Effector memory CD4-positive, alpha-beta T cell (primary cell): ENCODE measurements at places on chromosomes 3 and 15.

DNA sequence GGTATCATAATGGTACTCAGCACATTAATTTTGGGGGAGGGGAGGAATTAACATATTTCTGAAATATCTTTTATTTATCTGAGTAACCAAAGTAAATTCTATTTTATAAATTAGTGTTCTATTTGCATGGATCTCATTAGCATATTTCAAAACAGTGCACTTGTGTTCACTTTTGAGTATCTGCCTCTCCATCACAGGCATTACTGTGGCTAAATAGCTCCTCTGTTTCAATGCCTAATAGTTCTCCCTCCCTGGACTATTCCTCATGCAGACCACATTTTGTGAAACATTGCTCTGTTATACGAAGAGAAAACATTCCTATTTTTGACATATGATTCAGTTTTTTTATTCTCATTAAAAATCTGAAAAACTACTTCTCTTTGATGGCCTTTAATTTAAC is 1127.8 kb downstream of the TUSC7 start:
- no peak for DNase-seq

GRCh38 chr3:126550488-126551051 is 8.2 kb downstream of the C3orf22 start:
- DNase-seq, result no peak

DNA sequence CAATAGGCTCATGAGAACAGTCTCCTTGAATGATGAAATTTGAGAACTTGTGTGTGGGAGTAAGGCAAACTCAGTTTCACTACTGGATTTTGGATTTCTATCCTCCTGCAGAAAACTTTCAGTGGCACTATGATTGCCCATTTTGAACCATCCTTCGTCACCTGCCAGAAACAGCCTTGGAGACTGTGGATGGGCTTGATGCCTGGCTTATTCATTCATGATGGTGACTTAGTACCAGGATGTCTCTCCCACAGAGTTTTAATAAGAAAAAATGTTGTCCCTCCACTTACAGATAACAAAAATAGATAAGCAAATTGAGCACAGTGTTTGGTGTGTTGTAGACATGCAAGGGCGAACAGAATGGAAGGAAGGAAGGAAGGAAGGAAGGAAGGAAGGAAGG is 53.5 kb upstream of the CPNE4 start:
- no peak for DNase-seq

GRCh38 chr3:152021951-152022461 is 148.6 kb downstream of the SUCNR1 start:
- no peak for DNase-seq

DNA sequence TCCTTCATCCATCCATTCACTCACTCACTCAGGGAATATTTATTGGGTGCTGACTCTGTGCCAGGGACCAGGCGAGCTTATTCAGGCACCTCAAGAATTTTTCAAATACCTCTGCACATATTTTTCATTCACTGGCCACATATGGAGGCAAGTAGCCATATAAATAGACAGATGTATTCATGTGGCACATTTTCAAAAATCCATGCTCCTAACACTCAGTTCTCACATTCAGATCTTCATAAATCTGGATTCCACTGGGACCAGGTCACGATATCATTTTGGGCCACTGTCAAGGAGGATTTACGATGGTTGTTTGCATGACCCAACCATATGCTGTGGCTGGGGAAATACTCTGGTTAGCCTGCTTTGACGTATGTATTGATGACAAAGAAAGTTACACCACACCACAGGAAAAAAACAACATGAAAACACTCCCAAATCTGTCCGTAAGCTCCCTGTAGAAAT is 241.8 kb upstream of the LRTM1 start:
- no peak for DNase-seq

DNA sequence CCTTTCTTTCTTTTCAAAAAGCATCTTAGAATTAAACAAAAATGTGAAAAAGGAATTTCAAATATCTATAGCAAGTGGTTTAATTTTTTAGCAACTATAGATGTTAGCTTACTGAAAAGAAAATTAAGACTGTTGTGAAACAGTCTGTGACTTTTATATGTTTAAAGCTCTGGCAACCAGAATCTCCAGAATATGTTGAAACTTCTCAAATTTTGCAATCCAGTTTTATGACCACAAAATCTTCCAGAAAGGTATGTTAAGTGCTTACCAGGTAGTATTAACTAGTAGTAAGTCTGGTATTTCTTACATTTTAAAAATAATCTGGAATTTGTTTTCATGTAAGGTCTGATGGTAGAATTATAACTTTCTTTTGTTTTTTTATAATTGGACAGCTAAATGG is 235.0 kb downstream of the SLC9A9 start:
- DNase-seq, result no peak

DNA sequence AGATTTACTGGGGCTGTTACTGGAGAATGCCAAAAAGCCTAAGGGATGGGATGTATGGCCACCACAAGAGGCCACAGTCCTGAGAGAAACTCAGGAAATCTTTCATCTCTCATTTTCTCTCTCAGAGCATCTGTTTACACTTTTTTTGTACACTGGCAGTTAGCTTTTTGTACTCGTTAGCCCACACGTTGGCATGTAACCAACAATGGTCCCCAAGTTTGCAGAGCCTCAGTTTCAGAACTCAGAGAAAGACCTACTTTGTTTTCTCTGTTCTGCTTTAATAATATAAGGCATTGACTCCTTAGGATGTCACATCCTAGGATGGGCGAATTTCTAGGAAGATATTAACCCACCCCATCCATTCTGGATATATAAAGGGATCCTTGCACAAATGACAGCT is 183.5 kb downstream of the SUCNR1 start:
- DNase-seq, result no peak

DNA sequence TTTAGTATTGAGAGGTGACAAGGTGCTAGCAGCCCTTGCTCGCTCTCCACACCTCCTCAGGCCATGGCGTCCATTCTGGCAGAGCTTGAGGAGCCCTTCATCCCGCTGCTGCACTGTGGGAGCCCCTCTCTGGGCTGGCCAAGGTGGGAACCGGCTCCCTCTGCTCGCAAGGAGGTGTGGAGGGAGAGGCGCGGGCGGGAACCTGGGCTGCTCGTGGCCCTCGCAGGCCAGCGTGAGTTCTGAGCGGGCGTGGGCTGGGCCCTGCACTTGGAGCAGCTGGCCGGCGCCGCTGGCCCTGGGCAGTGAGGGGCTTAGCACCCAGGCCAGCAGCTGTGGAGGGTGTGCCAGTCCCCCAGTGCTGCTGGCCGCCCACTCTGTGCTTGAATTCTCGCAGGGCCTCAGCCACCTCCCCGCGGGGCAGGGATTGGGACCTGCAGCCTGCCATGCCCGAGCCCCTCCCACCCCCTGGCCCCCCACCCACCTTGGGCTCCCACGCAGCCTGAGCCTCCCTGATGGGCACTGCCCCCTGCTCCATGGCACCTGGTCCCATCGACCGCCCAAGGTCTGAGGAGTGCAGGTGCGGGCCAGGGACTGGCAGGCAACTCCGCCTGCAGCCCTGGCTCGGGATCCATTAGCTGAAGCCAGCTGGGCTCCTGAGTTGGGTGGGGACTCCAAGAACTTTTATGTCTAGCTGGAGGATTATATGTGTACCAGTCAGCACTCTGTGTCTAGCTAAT is 785.2 kb downstream of the DIPK2A start:
- DNase-seq, result no peak

GRCh38 chr3:137767538-137768360 is 3.6 kb downstream of the SOX14 start:
- DNase-seq, result no peak

DNA sequence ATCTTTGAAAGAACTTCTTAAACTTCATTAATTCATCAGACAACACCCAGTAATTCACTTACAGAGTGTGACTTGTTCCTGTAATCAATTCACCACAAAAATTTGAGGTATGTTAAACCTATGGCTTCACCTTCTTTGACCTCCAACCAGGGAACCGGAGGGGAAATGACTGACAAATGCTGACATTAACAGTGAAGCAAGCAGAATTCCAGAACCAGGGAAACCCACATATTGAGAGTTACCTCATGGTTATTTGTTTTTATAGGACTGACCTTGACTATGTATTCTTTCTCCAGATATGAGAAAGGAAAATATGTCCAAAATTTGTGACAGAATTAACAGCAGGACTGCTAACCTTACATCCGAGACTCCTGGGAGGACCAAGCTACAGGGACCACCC is 2.7 kb downstream of the P3H2 start:
- DNase-seq, result no peak

GRCh38 chr3:188097791-188098190 is 56.2 kb upstream of the LPP start:
- DNase-seq, result no peak

DNA sequence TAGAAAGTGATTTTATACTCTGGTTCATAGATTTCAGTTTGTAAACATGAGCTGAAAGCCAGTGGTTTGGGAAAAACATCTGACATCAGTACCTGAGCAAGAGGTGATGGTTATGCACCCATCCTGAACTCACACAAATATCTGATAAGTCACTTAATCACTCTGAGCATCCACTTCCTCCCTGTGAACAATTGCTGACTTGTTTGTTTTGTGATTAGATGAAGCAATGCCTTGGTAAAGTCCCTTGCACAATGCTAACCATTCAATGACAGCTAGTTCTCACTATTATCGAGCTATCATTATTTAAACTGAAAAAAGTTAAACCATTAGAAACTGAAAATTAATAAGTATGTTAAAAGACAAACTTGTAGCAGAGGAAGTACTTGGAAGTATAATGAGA is 303.0 kb downstream of the PLOD2 start:
- DNase-seq, result no peak

- no peak for DNase-seq
Measured at GRCh38 chr3:45110509-45110833, 35.7 kb downstream of the CDCP1 start.

- no peak for DNase-seq
Measured at GRCh38 chr15:58631319-58631718, 118.2 kb downstream of the ADAM10 start.

DNA sequence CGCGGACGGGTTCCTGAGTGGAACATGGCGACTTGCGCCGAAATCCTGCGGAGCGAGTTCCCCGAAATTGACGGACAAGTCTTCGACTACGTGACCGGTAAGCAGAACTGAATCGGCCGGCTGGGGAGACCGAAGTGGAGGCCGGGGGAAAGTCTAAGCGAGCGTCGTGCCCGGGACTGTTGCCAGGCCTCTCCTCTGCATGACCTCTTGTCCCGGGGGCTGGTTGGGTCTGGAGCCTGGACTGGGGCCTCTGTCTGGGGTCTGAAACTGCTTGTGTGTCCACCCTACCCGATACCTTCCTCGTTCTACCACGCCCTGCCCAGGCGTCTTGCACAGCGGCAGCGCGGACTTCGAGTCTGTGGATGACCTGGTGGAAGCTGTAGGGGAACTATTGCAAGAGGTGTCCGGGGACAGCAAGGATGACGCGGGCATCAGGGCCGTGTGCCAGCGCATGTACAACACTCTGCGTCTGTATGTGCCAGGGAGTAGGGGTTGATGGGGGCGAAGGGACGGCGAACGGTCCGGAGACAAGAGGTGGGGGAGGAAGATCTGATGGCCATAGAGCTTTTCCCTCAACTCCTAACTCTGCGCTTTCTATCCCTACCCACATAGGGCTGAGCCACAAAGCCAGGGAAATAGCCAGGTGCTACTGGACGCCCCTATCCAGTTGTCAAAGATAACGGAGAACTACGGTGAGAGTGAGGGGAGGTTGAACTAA is at the start of gene ABCF3:
Gene ABCF3, plus strand, starts transcription at position 16 of the 718 bp plus-strand sequence. Its CDS starts 9 bp downstream, at position 25.
- DNase-seq, result no peak

DNA sequence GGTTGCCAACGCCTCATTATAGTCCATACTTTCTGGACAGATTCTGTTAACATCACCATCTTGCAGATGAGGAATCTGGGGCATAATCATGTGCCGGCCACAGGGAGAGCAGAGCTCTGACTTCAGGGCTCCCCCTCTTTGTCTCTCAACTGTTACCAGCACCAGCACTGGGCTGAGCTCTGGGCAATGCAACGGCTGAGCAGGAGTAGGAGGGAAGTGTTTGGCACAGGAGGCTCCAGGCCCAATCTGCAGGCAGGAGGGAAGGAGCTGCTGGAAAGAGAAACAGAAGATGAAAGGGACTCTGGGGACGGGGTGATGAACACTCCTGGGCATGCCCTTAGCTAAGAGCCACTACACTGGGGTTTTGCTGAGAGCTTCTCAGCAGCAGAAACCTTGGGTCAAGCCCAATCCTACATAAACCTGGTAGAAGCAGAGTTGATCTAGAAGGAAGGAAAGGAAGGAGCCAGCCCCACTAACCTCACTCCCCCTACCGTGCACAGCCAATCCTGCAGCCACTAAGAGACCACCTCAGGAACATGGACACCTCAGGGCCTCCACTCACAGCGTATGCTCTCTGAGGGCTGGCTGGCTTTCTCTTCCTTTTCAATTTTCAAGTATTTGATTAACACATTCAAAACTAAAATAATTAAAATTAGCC is 73.1 kb upstream of the SPATA12 start:
- DNase-seq, result no peak

DNA sequence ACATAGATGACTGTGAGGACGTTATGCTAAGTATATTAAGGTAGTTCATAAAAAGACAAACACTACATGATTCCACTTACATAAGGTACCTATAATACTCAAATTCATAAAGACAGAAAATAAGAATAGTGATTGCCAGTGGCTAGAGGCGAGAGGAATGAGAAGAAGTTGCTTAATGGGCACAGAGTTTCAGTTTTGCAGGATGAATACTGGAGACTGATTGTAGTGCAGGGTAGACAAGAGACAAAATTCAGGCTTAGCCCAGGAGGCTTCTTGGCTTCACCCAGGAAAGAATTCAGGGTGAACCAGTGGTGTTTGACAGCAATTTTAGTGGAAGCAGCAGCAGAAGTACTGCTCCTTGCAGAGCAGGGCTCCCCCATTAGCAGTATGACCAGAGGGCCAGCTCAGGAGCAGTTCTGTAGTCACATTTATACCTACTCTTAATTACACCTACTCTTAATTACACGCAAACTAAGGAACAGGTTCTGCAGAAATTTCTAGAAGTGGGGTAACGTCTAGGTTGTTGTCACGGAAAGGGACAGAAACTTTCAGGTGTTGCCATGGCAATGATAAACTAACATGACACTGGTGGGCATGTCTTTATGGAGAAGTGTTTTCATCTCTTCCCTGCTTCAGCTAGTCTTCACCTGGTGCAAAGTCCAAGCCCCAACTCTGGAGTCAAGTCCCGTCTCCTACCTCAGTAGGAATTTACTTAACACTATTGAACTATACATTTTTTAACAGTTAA is 55.2 kb downstream of the TBL1XR1 start:
- no peak for DNase-seq

DNA sequence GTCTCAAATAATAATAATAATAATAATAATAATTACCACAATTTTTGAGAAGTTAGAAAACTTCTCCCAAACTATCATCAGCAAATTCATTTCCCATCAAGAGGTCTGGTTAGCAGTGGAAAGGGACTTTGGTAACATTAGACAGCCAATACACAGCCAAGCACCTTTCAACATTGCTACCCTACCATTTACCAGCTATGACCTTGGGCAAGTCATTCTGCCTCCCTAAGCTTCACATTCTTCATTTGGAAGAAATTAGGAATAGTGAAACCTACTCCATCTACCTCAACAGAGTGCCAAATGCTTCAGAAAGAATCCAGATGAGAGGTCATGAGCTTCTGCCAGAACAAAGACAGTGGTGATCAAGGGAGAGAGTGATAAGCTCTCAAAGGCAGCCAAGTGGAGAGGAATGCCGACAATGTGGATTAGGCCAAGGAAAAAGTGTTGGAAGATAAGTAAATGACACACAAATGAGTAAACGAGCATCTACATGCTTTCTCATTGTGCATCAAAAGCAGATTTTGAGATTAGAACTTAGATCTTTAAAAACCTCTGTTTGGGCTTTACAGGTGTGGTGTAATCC is 42.9 kb upstream of the LPP start:
- no peak for DNase-seq

- DNase-seq, result no peak
Measured at GRCh38 chr15:34621675-34622074, 38.2 kb upstream of the GOLGA8B start.
